Left ventricle myocardium inferior (tissue), 1 donor: ENCODE measurements at places on chromosomes 3 and 15. TPM values are rescaled to one million over a fixed set of nuclear protein-coding genes. Genes with fewer than 3 reads are reported as not detected.

DNA sequence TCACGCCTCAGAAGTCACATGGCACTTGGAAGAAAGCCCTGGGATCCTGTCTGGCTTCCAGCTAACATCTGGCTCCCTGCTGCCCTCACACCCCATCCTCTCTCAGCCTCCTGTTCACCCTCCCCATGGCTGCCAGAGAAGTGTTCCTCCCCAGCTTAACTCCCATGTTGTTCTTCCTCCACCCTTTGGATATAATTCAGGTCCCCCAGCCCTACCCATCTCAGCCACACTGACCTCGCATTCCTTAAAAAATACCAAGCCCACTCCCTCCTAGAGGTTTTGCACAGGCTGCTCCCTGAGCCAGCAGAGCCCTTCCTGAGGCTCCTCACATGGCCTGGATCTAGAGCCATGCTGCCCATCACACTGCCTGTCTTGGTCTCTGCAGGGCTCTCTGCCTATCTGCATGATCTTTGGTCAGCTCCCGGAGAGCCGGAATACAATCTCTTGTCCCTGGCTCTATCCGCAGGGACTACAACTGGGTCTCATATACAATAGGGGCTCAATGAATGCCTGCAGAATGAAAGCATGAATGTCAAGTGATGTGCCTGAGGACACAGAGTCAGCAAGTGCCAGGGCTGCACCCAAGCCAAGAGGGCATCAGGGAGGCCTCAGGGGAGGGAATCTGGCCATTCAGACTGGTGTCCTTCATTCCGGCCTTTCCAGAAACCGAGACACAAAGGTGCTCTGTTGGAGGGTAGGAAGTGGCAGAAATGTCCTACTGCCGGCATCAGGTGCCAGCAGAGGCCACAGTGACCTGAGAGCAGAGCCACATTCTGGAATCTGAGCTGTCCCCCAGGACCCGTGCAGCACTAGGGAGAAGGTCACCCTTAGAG, 3.8 kb upstream of the TKT start:
- DNase-seq = peak; percentile 25
- H3K36me3 ChIP-seq = no peaks in the 10 kb centered on the region
- H3K4me1 ChIP-seq = peaks cover 44% of the 10 kb centered on the region
- H3K27me3 ChIP-seq = no peaks in the 10 kb centered on the region

GRCh38 chr3:184361532-184361931, at the start of the genes CLCN2 and POLR2H:
Gene CLCN2, minus strand, starts transcription at chr3:184361605. Its CDS starts 126 bp downstream, at chr3:184361479.
Gene POLR2H, plus strand, starts transcription at chr3:184361710. Its CDS starts 1,783 bp downstream, at chr3:184363493.
- peak within 1 kb of the TSS; percentile 100 for H3K27ac ChIP-seq
- peak; percentile 54 for DNase-seq
- peaks cover 47% of the 10 kb centered on the region for H3K4me1 ChIP-seq
- H3K36me3 ChIP-seq = peaks cover 17% of the 10 kb centered on the region
- no peaks in the 10 kb centered on the region for H3K27me3 ChIP-seq

DNA sequence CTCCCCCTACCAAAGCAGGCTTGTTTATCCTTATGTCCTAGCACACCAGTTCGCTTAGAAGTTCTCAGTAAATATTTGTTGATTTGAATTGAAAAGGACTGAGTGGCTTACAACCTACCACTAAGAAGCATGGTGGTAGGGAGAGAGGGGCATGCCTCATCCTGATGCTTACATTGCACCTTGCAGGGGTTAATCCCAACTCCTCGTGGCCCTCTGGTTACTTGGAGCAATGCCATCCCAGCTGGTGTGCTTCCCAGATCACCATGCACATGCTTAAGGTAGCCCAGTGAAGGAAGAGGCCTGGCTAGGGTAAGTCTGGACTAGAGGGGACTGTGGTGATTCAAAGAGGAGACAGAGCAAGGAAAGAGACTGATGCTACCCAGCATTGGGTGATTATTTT, 253.3 kb downstream of the CLSTN2 start:
- H3K36me3 ChIP-seq = no peaks in the 10 kb centered on the region
- peaks cover 42% of the 10 kb centered on the region for H3K4me1 ChIP-seq
- H3K4me3 ChIP-seq = no peak overlapping the region
- peak; percentile 40 for DNase-seq

DNA sequence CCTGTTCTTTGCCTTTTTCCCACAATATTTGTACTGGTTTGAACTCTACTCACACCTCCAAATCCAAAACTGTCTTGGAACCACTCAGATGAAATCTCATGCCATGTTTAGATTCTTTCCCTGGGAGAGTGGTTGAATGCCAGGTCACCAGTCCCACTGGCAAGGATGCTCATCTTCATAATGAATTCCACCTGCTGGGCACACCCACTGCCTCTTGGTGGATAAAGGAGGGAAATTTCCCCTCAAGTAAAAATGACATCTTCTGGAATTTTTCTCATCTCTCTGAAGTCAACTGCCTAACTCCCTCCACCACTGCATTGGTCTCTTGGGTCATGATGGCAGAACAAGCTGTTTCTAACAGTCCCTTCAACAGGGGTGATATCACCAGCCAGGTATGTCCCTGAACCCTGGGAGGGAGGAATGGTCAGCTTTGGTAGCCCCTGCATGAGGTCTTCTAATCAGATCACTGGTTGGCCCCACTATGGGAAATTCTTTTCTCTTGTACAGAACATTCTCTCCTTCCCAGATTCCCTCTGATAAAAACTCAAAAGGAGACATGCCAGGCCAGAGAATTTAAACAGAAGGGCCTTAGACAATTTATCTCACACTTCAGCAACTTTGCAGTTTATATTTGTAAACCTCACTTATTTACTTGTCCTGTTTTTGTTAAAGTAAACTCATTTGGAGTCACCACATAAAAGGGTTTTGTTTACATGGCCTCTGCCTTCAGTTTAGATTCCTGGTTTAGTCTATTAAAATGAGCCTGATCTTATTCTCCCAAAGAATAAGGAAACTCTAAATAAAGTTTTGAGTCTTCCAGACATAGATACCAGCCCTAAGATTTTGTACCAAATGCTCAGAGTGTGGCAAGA, 143.4 kb downstream of the WNT5A start:
- no peaks in the 10 kb centered on the region for H3K4me1 ChIP-seq
- H3K27ac ChIP-seq = no peak overlapping the region
- no peak for DNase-seq
- H3K27me3 ChIP-seq = peaks cover 53% of the 10 kb centered on the region
- no peaks in the 10 kb centered on the region for H3K36me3 ChIP-seq

DNA sequence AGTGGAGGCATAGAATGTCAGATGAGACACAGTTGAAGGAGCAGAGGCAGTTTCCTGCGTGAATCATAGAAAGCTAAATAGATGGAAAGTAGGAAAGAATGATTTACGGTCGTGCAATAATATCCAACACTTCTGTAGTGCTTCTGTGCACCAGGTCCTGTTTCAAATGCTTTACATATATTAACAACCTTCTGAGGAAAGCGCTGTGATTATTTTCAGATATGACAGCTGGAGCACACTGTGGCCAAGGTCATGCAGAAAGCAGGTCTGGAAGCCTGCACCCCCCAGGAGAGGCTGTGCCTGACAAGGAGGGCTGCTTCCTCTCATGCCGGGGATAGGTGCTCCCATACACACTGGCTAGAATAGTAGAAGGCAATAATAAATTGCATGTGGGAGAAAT, 104.5 kb downstream of the CHRNA7 start:
- H3K27me3 ChIP-seq = peaks cover 30% of the 10 kb centered on the region
- no peak for DNase-seq
- peaks cover 6% of the 10 kb centered on the region for H3K4me1 ChIP-seq
- no peak overlapping the region for H3K27ac ChIP-seq
- no peaks in the 10 kb centered on the region for H3K36me3 ChIP-seq

- DNase-seq = no peak
- no peak overlapping the region for H3K4me3 ChIP-seq
- no peaks in the 10 kb centered on the region for H3K27me3 ChIP-seq
- H3K27ac ChIP-seq = peak overlapping the region; percentile 62
Measured at GRCh38 chr3:16417945-16418739, 95.4 kb downstream of the RFTN1 start.

DNA sequence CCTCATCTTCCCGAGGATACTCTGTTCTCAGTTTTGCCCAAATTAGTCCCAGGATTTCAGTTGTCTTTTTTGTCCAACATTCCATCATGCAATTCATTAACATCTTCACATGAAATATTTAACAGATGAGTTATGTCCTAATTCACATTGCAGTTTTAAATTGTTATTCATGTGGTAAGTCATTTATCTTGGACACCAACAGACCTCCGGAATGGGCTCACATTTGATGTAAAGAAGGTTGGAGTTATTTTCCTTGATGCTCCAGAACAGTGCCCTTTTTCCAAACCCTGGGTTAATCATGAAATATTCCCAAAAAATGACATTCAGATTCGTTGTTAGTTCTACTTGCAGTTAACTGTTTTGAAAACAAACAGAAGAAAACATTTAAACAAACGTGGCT, 32.8 kb upstream of the LRTM1 start:
- H3K4me3 ChIP-seq = no peak overlapping the region
- no peaks in the 10 kb centered on the region for H3K4me1 ChIP-seq

SKOR1 gene
- total RNA-seq = 0.22 TPM

ARPP19 gene
- 162 TPM for total RNA-seq
